CD4-positive, alpha-beta T cell (primary cell): ENCODE measurements at places on chromosomes 5 and 9.

DNA sequence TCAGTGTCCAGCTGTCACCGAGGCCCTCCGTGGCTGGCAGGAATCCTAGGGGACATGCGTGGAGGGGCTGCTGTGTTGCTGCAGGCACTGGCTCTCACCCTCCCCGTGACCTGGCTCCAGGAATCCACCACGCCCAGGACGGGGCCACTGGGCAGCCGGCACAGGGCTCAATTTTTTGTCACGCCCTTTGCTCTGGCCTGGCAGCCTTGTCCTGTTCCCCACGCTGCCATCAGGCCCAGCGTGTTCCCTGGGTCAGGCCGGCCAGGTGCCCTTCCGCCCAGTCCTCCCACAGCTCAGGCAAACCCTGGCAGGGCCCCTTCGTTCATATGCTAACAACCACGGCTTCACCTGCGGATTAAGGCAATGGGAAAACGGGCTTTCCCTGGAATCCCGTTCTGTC is 37.3 kb downstream of the PROP1 start:
- no peak for DNase-seq

DNA sequence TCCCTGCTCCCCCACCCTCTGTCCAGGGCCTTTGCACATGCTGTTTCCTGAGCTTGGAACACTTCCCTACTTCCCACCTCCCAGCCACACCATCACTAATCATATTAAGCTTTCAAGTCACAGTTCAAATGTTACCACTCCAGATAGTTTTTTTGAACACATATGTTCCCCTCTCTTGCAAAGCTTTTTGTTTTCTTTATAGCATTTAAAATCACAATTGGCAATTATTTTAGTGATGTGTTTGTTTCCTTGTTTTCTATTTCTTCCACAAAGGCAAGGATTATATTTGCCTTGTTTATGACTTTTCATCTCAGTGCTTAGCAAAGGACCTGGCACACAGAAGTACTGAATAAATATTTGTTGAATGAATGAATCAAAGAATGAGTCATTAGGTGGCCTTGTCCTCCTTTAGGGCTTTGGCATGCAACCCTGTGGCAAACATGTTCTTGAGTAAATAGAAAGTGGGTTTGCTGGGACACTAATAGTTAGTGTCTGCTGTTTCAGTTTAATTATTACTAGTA is 386.8 kb downstream of the FGF10 start:
- DNase-seq, result no peak

DNA sequence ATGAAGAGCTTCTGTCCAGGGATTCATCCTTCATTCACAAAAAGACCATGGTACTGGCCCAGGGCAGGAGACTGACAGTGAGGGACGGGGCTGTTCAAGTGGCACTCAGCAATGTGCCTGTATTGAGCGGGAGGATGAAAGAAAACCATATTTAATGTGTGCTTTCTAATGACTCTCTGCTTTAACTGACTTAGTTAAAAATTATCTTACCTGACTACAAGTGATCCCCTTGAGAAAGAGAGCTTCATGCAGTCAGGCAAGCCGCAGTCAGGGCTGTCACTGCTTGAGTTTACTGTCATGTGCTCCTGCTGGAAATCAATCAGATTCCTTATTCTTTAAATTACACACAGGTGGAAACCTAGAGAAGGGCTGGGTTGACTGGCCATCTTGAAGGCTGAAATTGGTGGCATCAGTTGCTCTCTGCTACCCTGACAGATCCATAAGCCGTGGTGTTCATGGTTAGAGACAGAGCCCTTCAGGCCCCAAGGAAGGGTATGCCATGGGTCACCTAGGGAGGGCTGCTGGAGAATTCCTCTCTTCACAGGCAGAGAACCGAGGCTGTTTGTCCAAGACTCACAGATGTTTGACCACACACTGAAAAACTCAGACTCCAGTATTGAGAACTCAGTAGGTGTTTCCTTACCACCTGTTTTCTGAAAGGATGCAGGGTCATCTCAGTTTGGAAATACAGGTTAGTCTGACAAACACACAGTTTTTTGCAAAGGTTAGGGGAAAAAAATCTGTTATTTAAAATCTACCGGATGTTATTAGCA is 70.9 kb downstream of the TRIO start:
- no peak for DNase-seq

GRCh38 chr5:141421489-141421855 is 621 bp downstream of the PCDHGA11 start:
- no peak for DNase-seq
